CD4-positive, alpha-beta T cell treated with Interleukin-4 for 4 hours (primary cell): ENCODE measurements at places on chromosomes 4 and X.
A peak's percentile ranks its signal among the peaks of the same experiment; 100 is the strongest.

DNA sequence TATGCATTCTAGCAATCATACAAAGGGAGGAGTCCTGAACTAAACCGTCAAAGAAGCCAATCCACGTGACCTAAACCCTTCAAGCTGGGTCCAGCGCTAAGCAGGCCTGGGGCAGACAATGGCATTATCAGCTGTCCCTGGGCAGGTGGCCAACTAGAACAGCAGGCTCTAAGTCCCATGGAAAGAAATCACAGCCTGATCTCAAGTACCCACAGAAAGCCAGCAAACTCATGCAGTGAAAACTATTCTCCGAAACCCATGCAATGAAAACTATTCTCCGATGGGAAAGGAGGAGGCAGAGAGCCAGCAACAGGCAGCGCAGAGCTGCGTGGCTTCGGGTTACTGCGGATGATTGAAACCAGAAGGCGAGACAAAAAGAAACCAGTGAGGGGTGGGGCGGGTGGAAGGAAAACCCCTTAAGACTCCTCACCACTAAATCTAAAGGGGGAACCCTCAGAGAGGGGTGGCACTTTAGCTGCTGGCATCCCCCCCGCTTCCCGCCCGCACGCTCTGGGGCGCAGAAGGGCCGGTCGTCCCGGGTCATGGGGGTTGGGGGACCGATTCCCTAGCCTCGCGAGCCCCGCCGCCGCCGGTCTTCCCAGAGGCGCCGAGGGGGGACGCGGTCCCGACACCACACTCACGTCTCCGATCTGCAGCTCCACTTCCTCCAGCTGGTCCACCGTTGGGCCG lies 567 bp downstream of the C4orf46 start:
- peak; percentile 48 for DNase-seq

DNA sequence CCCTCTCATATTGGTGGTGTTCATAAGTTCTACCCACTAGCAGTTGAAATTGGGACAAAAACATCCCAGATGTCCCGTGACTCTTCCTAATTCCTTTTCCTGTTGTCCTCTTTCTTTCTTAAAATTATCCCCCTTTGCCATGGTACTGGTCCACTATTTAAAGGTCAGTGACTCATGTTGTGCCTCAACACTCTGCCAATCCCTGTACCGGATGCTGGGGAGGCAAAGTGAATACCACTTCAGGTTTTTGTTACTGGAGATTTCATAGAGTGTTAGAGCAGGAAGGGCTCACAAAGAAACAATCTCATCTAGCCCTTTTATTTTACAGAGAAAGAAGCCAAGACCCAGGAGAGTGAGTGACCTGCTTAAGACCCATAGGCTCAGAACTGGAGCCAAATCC lies 24.6 kb downstream of the SEPTIN11 start:
- no peak for DNase-seq

- no peak for DNase-seq
These were observed 537.4 kb upstream of the PCDH7 start for GRCh38 chr4:30182786-30183185.

DNA sequence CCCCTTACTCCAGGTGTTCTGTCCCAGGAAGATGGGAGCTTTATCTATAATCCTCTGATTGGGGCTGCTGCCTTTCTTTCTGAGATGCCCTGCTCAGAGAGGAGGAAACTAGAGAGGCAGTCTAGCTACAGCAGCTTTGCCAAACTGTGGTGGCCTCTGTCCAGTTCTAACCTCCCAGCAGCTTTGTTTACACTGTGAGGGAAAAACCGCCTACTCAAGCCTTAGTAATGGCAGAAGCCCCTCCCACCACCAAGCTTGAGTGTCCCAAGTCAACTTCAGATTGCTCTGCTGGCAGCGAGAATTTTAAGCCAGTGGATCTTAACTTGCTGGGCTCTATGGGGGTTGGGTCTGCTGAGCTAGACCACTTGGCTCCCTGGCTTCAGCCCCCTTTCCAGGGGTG lies 394.9 kb upstream of the PABPC5 start:
- DNase-seq: no peak

- no peak for DNase-seq
These were observed 962.5 kb downstream of the ADGRL3 start for GRCh38 chr4:62162606-62163005.
